ENCODE measurements at places on chromosomes 11 and 22. TPM values are rescaled to one million over a fixed set of nuclear protein-coding genes. Genes with fewer than 3 reads are reported as not detected.

OAF gene
- 39.5 TPM for total RNA-seq

TMPRSS13 gene
- not detected for total RNA-seq

FAT3 gene
- total RNA-seq = 2.0 TPM

DNAL4 gene
- total RNA-seq = 22.3 TPM

MLC1 gene
- total RNA-seq = 0.18 TPM

IRAG1 gene
- total RNA-seq = 8.6 TPM

GRK2 gene
- total RNA-seq = 24.6 TPM

DBX1 gene
- total RNA-seq = not detected

HTR3A gene
- total RNA-seq = not detected

MS4A6A gene
- not detected for total RNA-seq

LDHAL6A gene
- not detected for total RNA-seq

B4GALNT4 gene
- total RNA-seq = 8.0 TPM

LIN7C gene
- 57.9 TPM for total RNA-seq
